ENCODE measurements at places on chromosomes 11 and 22.

DNA sequence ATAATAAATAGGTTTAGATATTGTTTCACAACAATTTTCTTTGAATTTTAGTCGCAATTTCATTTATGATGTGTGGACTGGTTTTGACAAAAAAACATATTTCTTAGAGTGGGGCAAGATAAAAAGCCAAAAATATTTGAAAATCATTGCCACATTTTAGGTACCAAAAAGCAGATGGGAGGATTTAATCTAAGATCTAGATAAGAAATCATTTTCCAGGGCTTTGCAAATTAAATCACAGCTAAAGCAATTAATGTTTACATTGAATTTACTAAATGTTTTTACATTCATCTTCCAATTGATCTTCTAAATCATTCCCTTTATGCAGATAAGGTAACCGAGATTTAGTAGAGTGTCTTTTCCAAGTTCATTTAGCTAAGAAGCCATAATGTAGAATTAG lies 1386.0 kb upstream of the TENM4 start:
- DNase-seq, result no peak

DNA sequence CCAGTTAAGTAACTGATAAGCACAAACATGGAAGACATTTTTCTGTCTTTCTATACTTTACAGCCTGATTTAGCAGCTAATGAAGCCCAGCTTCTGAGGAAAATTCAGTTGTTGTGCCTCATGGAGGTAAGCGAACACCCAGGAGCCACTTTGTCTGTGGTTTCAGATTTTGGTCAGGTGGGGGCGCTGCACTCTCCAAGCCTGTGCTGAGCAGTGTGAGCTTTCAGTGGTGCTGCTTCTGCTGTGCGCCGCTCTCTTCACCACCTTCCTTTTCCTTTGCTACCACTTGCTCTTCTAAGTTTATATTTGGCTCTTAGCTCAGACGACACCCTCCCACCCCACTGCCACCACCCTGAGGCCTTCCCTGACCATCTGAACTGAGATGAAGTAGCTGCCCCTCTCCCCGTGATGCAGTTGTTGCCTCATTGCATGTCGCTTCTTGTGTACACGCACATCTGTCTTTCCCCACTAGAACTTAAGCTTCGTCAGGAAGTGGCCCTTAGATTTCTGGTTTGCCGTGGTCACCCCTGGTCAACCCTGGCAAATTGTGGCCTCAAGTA lies 14.0 kb downstream of the PSMD13 start:
- peak; percentile 61 for DNase-seq

DNA sequence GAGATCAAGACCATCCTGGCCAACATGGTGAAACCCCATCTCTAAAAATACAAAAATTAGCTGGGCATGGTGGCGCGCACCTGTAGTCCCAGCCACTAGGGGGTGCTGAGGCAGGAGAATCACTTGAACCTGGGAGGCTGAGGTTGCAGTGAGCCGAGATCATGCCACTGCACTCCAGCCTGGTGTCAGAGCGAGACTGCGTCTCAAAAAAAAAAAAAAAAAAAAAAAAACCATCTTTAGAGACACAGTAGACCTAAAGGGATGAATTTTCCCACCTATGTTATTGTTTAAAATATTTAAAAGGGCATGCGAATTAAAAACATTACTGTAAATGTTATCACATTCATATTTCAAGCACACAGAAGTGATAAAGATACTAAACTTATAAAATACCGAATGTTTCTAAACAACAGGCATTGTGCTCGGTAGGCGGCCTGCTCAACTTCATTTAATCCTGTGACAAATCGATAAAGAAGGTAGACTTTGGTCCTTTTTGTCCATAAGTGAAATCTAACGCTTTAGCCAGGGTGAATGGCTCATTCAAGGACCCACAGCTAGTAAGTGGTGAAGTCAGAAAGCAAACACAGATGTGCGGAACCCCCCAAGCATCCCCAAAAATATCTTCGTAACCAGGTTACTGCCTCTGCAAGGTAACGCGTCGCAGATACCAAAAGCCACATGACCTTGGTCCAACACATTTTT lies 16.1 kb downstream of the NCAPD3 start:
- DNase-seq, result peak; percentile 39

DNA sequence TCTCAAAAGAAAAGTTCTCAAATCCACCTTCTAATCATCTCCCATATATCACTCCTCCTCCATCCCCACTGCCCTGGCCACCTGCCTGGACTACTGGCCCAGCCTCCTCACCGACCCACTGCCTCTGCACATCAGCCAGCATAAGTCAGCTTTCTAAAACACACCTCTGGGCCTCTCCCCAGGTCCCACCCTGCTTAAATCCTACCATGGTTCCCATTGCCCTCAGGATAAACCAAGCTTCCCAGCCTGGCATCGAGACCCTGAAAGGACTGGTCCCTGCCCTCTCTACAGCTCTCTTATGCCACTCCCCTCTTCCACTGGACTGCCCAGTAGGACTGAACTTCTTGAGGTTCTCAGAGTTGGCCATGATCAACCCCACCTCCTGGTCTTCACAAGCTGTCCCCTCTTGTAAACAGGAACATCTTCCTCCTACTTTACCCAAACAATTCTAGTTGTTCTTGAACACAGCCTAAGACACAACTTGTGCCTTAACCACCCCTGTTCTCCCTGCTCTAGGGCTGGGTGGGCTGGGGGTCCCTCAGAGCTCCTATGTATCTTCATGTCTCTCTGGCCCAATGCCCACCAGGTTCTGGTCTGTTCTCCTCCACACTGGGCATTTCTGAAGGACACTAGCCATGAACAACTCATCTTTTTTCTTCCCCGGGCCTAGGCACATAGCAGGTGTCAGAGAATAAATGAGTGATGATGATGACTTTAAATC lies 12.6 kb upstream of the P2RY6 start:
- no peak for DNase-seq

GRCh38 chr22:43832393-43833265 lies 20.5 kb upstream of the EFCAB6 start:
- DNase-seq, result no peak

GRCh38 chr11:31825838-31826484 lies 14.8 kb upstream of the PAX6 start:
- DNase-seq, result no peak

DNA sequence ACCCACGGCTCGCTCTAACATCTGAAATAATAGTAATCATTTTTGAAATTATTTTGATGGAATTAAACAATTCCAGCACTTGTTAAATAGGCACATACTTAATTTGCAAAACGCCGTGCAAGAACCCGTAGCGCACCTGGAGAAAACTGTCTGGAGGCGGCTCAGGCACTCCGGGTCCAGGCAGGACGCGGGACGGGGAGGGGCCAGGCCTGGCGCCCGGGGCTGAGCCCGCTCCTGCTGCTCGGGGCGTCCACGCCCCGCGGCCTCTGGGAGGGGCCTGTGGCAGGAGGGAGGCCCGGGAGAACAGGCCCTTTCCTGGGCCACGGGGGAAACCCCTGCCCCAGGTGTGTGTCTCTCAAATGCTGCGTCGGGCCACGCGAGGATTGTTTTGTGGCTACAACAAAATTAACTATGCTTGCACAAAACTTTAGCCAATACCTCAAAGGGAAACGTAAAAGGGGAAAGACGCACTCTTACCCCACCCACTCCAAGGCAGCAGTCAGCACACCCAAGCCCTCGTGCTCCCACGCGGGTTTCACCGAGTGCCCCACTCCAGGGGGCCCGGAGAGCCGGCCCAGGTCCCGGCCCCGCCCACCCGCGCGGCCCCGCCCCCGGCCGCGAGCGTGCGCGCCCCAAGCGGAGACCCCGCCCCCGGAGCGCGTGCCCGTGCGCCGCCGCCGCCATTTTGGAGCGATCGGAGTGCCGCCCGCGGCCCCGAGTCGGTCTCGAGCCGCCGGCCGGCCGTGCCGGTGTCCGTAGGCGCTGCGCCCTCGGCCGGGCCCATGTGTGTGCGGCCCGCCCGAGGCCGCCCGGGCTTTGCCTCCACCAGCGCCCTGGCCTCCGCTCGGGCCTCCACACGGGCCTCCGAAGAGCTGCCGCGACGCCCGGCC lies at the start of gene PPP6R2:
TSS of gene PPP6R2 (plus strand) at position 677 of the 890 bp plus-strand sequence. CDS start 50,582 bp downstream, outside the sequence.
- peak; percentile 54 for DNase-seq

DNA sequence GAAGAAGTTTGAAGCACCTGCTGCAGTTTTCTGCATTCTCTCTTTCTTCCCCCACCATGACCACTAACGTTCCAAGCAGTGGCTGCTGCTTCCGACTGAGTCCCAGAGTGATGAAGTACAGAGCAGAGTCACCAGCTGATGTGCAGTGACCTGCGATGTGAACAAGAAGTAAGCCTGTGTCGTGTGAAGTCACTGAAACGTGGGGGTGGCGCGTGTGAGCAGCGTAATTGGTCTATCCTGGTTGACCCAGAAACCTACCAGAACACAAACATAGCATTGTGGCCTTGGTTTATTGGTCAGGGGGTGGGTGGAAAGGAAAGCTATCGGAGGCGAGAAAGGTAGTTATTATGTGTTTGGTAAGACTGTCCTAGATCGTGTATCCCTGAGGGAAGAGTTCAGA lies 3.5 kb downstream of the KRTAP5-7 start:
- no peak for DNase-seq

DNA sequence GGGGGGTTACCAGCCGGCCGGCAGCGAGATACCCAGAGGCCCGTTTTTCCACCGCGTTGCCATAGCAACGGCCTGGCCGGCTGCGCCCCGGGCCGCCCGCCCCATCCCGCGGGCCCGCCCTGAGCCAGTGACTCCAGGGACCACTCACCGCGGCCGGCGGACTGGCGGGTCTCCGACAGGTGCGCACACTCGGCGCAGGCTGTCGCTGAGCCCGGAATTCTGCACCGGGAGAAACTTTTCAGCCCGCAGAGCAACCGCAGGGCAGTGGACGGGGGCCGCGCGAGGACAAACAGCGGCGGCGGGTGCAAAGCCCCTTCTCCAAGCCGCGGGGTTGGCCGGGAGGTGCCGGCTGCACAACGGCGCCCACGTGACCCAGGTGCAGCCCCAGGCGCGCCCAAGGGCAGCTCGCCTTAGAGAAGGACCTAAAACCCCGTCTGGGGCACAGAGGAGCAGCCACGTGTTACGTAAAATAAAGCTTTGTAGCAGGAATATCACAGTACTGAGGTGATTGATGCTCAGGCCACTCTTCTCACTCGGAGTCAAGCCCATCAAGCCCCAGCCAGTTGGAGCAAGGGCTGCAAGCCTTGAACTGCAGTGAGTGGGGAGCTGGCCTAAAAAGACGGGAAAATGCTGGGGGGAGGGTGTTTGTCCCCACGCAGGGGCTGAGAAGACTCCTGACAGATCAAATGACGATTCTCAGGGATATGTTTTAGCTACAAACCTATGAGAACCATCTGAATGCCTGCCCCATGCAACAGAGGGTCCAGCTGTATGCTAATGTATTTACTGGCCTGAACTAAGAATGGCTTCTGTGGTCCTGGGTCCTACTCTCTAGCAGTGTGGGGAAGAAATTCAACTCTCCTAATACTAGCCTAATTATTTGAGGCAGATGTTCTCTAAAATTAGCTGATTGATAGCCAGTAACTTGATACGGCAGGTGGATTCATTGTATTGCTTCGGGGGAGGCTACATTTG lies at the start of gene STK33:
TSS of gene STK33 (minus strand) at position 294 of the 975 bp plus-strand sequence. CDS start 119,323 bp downstream, outside the sequence.
- DNase-seq, result no peak

DNA sequence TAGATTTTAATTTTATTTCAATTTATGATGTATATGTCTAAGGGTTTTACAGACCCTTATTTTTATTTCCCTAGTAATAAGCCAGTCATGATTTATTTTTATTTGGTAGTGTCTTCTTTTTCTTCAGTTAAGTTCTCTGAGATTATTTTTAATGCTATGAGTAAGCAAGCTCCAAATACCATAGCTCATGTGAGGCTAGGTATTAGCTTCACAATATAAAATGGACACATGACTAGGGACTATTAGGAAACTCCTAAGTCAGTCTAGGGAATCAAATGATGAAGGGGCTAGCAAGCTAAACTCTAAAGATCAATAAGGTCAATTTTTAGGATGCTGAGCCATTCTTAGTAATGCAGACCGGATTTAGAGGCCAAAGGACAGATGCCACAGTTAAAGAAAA lies 45.9 kb downstream of the CKAP5 start:
- DNase-seq, result no peak

DNA sequence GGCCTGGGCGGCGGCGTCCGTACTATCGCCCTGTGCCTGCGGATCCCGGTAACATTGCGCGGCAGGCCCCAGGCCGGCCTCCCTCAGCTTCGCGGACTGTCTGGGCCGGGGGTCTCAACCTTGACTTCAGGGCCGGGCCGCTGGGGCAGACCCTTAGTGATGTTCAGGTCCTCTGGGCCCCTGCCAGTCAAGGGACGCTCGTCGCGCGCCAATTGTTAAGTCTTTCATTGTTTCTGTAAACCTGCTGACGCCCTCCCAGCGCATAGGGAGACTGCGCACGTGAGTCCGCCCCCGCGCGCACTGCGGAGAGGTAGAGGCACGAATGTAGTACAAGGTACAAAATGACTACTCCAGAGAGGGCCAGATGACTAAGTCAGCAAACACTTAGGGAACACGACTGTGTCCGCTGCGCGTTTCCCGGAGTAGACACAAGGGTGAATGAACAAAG lies 451 bp upstream of the HDHD5 start:
- peak; percentile 21 for DNase-seq

DNA sequence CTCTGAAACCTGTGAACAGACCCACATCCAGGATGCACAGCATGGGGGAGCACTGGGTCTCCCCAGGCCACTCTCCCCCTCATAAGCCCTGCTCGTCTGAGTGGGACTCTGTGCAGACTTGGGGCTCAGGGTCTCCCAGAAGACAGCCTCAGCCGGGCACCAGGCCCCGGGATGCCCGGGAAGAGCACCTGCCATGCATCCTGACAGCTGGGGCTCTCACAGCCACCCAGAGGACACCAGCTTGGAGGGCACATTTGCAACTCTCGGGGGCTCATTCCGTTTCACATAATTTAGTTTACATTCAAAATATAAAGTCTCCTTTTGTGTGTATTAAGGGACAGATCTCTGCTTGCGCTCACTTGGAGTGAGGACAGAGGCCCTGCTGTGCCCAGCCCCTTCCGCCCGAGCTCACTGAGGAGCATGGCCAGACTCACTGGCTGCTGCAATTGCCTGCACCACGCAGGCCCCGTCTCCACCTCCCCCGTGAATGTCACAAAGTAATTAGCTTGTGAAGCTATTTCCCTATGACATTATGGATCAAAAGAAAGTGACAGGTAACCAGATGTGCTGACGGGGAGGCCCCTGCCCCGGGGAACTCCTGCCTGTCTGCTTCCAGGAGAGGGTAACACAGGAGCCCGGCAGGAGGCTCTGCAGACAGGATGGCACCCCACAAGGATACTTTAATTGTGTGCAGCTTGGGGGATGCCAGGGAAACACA lies 275.6 kb downstream of the BRD1 start:
- no peak for DNase-seq

GRCh38 chr11:9462172-9462799 lies 1.5 kb downstream of the ZNF143 start:
- DNase-seq, result no peak

DNA sequence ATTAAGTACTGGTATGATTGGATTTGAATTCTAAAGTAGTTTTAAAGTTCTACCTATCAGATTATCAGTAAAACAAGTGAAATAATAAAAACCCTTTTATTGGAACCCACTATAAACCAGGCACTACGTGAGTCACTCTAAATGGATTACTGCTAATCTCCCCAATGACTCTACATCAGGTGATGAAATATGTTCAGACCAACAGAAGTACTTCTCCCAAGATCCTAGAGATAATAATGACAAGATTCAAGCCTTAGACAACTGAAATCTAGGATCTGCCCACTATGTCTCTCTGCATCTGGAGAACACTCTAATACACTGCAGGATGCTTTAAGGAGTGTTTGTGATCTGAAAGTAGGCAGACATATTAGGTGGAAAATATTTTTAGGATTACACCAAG lies 652.1 kb upstream of the CHORDC1 start:
- DNase-seq, result no peak

Measured in HT-29 (cell line).